GDM1 (cell line): ENCODE measurements at places on chromosomes 1 and 21.
A peak's percentile ranks its signal among the peaks of the same experiment; 100 is the strongest.

DNA sequence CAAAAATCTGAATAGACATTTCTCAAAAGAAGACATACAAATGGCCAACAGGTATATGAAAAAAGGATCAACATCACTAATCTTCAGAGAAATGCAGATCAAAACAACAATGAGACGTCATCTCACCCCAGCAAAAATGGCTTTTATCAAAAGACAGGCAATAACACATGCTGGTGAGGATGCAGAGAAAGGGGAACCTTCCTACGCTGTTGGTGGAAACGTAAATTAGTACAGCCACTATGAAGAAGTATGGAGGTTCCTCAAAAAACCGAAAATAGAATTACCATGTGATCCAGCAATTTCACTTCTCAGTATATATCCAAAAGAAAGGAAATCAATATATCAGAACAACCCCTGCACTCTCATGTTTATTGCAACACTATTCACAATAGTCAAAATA is 65.1 kb upstream of the ATP1B1 start:
- DNase-seq, result peak; percentile 61

DNA sequence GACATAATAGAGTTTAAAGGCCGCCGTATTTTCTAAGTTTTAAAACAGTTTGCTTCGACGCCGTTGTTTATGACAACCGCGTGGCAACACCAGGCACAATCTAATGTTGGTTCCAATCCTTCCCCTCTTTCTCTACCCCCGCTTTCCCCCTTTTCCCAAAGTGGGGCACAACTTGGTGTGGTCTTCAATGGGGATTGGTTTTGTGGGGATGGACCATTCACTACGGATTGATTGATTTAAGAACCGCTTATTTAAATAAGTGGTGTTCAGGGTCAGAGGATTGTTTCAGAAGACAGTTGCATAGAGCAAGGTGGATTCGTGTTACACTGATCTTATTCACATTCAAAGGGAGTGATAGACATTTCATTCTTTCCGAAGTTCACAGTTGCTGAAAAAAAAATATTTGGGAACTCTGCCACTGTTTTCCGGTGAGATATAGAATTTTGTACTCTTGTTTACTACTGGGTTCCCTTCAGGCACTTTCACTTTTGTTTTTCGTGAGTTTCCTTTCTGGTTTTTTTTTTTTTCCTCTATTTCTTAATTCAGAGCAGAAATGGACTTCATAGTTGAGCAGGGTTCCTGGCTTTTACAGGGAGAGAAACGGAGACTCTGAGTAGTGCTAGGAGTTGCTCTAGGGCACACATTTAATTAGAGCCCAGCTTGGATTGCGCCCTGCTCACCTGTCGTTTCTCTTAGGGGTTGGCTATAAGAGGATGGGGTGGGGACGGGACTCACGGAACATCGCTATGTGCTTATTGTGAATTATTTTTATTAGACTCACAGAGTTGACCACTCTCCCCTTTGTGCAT is 79.6 kb upstream of the AK4 start:
- no peak for DNase-seq

- no peak for DNase-seq
Measured at GRCh38 chr1:155085504-155086127, 7.0 kb downstream of the EFNA3 start.

DNA sequence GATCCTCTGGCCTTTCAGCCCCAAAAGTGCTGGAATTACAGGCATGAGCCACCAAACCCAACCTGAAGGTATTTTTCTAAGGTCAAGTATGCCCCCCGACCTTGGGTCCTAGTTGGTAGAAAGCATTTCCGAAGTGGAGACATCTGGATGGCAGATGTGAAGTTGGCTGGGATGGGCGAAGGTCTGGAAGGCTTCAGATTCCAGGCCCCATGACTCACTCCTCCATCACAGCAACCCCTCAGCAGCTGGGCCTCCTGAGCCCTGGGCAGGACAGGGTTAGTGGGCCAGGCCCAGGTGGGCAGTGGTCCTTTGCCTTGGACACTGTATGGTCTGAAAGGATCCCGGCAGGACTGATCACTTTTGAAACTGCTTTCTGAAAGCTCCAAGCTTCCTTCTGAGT is 23.3 kb downstream of the NAV1 start:
- no peak for DNase-seq

DNA sequence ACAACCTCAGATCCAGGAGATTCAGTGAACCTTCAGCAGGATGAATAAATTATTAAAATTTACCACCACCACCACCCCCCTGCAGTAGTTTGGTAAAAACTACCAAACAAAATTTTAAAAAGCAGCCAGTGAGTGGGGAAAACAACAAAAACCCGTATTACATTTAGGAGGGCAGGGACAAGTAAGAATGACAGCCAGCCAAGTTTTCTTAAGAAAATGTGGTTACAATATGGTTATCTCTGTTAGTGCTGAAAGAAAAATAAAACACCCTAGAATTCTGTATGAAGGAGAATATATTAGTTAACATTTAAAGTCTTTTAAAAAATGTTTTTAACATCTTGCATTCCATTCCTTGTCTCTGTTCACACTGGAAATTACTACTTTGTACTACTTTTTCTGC is 14.7 kb downstream of the CD46 start:
- no peak for DNase-seq

DNA sequence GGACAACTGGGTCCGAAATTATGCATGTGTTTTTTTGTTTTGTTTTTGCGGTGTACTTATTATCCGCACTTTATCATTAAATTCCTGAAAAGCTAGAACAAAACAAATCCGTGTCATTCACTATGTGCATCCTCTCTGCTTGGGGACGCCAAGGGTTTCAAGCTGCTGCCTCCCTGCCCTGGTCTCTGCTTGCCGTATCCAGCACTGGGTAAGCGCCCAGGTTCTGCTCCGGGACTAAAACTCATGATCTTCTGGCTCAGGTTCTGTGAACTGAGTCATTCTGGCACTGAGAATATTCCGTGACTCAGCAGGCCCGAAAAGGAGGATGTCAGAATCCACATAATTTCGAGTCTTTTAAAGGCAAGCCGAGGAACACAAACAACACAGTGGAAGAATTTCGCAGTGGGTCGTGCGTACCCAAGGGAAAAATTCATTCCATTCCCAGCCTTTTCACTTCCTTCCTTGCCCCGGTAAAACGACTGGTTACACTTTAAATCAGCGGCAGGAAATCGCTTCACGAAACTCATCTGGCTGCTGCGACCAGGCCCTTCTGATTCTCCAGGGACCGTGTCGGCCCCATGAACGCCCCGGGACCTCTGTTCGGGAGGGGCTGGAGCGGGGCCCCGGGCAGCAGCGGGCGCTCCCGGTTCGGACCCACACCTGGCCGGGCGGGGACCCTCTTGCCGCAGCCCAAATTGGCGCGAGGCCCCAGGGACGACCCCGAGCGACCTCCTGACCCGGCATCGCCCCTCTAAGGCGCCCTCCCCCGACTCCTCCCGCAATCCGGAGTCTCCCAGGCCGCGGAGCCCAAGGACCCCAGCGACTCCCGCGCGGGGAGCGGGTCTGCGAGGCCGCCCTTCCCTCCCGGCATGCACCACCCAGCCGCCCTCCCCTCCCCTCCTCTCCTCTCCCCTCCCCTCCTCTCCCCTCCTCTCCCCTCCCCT is 746 bp upstream of the LAMC1 start:
- DNase-seq, result no peak

GRCh38 chr1:78297836-78298235 is 192.9 kb upstream of the PTGFR start:
- DNase-seq, result no peak

- no peak for DNase-seq
Measured at GRCh38 chr1:118688891-118689290, 299.3 kb downstream of the TBX15 start.

GRCh38 chr21:41289431-41289830 is 27.2 kb upstream of the FAM3B start:
- DNase-seq, result no peak

DNA sequence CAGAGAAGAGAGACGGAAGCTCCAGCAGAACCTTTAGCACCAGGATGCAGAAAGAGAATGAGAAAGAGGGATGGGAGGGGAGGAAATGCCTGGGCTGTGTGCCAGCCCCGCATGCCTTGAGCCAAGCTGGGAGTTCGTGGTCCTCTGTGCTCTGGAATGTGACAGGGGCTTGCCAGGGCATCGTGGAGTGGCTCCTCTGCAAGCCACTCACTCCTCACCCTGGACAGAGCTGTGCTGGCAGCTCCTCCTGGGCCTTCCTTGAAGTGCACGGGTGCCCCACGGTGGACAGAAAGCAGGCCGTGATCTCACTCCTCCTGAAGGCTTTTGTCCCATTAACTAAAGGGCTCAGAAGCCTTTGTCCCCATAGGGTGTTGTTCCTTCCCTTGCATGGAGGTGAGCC is 34.8 kb upstream of the PRELP start:
- DNase-seq, result no peak

GRCh38 chr1:223771469-223771813 is 59.1 kb downstream of the CAPN2 start:
- DNase-seq, result no peak

GRCh38 chr1:24319312-24319863 is at the start of gene GRHL3:
GRHL3 (plus strand) TSS chr1:24319357; CDS start chr1:24319552, 195 bp downstream.
- no peak for DNase-seq

DNA sequence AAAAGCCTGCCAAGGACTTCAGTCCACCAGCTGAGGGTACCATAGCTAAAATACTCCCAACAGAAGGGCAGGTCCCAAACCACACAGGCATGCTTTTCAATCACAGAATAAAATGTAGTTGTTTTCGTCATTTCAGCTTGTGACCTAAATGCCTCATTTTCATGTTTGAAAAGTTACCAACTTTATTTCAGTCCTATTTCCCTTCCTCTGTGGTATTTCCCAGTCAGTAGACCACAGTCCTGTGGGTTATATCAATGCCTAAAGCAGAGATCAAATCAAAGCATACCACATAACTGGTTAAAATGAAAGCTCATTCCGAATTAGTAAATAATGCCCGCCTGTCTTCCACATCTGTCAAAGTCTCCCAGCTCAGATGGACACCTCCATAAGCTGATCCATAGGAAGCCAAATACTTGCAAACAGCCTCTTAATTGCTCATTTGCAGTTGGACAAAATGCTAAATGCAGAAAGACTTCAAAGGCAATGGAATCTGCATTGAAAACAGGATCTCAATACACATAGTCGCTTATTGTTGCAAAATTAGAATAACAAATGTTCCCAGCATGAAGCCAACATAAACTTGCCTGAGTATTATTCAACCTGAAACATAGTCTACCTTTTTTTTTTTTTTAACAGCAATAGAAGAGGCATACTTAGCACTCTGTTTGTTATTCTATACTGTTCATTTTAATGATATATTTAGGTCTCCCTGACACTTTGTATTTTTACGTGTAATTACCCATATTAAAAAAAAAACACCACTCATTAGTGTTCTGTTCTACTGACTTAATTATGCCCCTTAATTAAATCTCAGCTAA is 53.9 kb downstream of the NR5A2 start:
- DNase-seq, result no peak

DNA sequence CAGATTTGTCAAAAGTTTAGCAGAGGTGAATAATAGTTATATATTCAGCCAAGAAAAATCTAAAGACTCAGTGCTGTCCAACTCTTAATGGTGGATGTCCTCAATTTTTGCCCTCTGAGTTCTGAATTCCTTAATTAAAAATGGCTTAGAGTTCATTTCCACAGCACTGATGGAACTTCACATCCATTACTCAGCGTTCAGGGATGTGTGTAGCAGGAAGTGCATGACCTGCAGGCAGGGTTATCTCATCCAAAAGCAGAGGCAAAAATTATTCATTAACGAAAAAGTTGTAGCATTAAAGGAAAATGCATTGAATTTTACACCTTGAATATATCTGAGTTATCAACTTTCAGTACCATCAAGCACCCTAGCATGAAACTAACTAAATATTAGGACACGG is 96.7 kb downstream of the ZP4 start:
- no peak for DNase-seq

DNA sequence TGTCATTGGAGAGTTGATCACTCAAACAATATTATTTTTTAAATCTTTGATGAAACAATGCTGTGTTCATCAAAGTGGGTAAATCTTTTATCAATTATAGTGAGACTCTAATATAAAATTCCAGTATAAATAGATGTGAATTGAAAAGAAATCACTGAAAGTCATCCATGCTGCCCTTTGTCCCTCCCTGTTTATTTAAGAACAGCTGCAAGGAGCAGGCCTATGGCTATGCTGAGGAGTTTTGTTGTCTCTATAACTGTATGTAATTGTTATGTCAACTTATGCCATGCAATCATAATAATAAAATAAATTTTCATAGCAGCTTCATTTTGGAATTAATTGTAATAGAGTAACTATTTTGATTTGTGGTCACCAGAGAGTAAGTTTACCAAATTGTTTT is 1272.4 kb upstream of the ADGRL4 start:
- no peak for DNase-seq

DNA sequence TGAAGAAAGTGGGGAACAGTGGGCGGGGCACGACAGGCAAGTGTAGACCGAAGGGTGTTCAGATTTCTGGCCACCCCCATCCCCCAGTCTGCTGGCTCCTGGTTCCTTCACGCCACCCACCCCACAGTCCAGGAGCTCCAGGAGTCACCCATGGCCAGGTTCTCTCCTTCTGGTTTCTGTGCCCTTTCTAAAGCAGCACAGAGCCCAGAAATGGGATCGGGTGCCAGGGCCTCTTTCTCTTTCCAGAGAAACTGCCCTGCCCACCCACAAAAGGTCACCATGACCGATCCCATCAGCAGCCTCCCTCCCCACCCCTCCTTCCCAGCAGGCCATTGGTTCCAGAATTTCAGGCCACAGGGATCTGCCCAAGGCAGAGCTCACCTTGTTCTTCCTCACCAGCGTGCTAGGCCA is 3.2 kb upstream of the CELSR2 start:
- DNase-seq, result no peak

DNA sequence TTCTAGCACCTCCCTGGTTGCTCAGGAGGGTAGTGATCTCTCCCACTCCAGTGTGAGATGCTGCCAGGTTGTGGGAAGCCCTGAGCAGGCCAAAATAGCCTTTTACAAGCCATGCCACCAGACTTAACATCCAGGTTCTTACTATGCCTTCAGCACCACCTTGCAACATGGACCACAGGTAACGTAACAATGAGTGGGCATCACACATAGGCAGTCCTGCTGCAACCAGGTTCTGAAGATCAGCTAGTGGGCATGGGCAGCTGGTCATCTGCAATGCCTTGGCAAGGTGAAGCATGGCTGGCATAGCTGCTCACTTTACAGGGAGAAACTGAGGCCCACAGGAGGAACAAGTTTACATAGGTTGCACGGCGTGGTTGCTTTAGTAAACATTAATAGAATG is 40.7 kb downstream of the DHCR24 start:
- DNase-seq, result no peak

GRCh38 chr1:223727541-223727940 is 15.2 kb downstream of the CAPN2 start:
- no peak for DNase-seq

DNA sequence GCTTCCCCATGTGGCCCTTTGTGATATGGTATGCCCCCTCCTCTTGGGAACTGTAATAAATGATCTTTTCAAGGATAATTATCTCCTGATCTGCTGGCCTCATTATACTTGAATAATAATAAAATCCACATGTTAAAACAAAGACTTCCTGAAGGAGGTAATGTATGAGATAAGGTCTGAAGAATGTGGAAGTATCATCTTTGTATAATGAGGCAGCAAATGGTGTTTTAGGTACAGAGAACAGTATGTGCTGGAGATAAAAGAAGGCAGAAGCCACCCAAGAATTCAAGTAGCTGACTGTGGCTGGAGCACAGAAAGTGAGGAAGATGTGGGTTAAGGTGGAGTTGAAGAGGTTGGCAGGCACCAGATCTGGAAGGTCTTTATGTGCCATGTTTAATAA is 12.8 kb upstream of the COG2 start:
- no peak for DNase-seq

- no peak for DNase-seq
Measured at GRCh38 chr1:200134116-200134515, 106.6 kb downstream of the NR5A2 start.
